ENCODE measurements at places on chromosomes 2 and 18.

DNA sequence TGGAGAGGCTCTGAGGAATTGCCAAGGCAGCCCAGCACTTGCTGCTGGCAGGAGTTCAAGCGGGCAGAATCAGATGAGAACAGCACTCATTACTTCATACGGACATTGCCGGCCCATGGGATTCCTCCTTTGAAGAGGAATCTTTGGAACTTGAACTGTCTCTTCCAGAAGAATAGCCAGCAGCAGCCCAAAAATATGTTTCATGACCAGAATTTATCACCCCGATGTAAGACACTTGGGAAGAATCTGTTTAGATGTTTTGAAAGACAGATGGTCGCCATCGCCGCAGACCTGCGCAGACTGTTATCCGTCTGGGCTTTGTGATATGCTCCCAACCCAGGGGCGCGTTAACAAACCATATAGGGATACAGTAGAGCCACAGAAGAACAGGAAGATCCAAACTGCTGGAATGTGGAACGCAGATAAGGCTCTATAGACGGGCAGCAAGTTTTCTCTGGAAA, 3.7 kb upstream of the ADI1 start:
- no peak for DNase-seq

GRCh38 chr2:101809698-101810097, 112.2 kb downstream of the MAP4K4 start:
- DNase-seq, result no peak

- DNase-seq, result no peak
Observed at GRCh38 chr2:69065735-69066336, 52.9 kb downstream of the ANTXR1 start.

- DNase-seq, result no peak
Observed at GRCh38 chr2:10404324-10405143, 43.6 kb downstream of the ODC1 start.

DNA sequence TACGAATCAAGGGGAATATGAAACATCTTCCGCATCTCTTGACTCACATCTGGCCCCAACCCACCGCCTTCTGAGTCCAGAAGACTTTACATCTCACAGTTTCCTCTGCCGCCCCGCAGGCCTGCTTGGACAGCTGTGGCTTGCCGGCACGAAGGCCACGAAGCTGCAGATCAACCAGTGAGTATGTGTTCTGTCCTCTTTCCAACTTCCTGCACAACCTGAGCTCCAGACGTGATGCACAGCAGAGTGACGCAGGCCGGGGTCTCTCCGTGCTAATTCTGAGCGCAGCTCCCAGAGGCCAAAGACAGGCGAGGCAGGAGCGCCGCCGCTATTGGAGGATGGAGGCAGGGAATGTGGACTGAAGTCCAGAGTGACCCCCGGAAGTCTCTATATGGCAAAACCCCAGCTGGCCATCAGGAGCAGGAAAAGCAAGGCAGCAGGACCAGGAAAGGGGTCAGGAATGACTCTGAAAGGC, 93.5 kb downstream of the ZCCHC2 start:
- DNase-seq, result no peak

DNA sequence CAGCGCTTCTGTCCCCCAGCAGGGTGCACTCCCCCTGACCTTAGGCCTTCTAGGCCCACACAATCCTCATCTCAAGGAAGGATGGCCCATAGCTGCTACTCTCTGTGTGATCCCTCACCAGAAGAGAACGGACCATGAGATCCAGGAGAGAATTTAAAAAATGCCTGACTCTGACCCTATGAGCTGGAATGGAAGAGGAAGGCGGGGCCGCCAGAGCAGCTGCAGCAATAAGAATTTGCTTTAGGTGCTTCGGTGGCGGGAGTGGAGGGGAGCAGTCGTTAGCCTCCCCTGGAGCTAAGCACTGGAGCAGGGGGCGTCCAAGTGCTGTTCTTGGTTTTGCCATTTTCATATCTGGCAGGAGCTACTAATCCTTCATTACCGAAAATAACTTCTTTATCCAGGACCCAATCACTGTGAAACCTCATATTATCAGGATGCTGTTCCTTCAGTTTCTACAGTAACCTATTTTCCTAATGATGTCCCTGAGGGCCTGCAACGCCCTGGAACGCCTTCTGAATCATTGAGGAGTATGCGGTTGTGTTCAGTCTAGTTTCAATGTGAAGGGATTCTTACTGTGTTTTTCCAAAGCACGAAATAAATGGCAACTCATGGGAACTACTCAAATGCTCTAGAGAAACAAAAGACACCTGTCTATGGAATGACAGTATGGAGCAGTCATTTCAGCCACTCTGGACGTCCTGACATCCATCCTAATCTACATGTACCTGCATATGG, 105.1 kb upstream of the SIX2 start:
- DNase-seq, result no peak

- DNase-seq, result no peak
Observed at GRCh38 chr2:241391892-241392665, 36.0 kb downstream of the FARP2 start.

DNA sequence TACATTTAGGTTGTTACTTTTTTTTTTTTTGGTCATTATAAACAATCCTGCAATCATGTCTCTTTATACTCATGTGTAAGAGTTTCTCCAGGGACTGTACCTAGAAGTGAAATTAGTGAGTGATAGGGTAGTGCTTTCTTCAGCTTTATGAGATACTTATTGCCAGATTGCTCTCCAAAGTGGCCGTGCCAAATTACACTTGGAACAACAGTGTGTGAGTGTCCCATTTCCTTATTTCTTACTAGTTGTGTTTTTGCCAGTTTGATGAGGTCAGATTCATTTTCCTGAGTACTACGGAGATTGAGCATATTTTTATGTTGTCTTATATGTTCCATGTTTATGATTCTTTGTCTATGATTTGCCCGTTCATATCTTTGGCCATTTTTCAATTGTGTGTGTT, 39.2 kb downstream of the GALNT1 start:
- DNase-seq, result no peak

GRCh38 chr2:240303896-240304745, 131.3 kb upstream of the GPC1 start:
- DNase-seq, result no peak

- no peak for DNase-seq
Observed at GRCh38 chr2:178877874-178878273, 70.7 kb upstream of the TTN start.

GRCh38 chr2:33153008-33153407, 206.3 kb downstream of the LTBP1 start:
- no peak for DNase-seq

GRCh38 chr2:204268458-204268857, 276.8 kb upstream of the PARD3B start:
- no peak for DNase-seq

DNA sequence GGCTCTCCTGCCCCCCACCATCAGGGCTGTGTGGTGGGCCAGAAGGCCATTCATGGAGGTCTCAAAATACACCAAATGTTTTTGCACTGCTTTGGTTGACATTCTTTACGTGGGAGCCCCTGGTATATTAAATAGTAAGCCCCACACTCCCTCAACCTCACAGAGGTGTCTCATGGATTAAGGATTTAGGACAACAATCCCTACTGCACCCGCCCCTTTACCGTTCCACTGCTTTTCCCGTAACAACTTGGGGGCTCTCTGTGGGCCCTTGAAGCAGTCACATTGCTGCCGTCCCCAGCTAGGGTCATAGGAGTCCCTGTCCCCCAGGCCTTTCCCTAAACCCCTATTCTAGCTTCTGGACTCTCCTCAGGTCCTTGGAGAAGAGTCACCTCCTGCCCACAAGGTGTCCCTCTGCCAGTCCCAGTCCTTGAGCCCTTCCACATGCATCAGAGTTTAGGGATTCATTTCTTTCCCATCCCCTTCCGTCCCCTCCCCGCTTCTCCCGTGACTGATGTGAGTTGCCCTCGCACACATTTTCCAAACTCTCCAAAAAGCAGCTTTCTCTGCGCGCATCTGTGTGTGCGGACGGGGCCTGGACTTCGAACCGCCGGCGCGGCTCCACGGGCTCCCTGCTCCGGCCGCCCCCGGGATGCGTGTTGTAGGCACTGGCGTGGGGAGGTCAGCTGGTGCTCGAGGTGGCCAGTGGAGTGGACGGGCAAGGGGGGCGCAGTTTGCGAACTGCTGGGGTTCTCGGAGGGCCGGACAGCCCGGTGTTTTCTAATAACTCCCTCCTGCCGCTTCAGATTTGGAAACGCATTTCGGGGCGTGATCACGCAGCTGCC, 84.8 kb downstream of the LYPD1 start:
- DNase-seq, result no peak

DNA sequence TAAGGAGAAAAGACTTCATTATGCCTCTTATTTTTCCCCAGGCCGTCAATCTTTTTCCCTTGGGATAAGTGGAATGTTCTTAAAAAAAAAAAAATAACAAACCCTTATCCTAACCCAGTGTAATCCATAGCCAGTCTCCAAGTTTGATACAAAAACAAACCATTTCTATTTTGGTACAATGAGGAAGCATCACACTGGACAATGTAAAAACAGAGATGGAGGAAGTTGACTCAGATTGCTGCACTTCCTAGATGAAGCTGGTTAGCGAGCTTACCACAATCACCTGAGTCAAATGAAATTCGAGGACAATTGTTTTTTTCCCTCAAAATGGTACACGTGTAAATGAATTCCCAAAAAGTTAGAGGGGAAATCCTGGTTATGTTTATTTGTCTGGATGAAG, 259.7 kb downstream of the TCF4 start:
- no peak for DNase-seq

- DNase-seq, result no peak
Observed at GRCh38 chr2:190123956-190124355, 61.4 kb upstream of the MSTN start.

DNA sequence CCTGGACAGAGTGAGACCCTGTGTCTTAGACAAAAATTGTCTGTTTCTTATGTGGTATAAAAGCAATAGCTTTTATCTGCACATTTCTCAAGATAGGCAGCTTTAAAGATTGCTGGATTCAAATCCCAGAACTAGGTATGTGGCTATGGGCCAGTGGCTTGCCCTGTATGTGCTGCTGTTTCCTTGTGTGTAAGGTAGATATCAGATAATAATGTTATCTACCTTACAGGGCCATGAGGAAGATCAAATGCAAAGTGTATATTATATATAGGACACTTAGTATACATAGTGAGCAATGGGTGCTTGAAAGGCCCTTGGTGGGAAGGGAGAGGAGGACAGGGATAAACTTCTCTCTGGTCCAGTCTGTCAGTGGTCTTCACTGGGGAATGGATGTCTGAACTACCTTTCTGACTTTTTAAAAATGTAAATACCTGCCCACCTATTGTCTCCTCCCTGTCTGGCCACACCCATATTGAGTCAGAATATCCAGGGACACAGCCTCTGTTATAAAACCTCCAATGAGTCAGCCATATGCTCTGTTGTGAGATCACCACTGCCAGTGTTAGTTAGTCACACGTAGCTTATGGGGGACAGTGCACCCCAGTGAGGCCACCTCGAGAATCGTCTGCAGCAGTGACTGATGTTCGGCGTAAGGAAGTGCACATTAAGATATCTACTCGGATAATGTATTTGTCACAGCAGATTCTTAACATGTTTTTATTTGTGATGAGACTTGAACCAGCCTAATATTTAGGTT, 383.4 kb downstream of the PTPRM start:
- DNase-seq, result no peak

GRCh38 chr2:151278487-151278886, 11.0 kb downstream of the NMI start:
- DNase-seq, result no peak

- DNase-seq, result no peak
Observed at GRCh38 chr2:75920859-75921551, 210.3 kb upstream of the GCFC2 start.

- no peak for DNase-seq
Observed at GRCh38 chr18:11004951-11005350, 144.4 kb downstream of the PIEZO2 start.

DNA sequence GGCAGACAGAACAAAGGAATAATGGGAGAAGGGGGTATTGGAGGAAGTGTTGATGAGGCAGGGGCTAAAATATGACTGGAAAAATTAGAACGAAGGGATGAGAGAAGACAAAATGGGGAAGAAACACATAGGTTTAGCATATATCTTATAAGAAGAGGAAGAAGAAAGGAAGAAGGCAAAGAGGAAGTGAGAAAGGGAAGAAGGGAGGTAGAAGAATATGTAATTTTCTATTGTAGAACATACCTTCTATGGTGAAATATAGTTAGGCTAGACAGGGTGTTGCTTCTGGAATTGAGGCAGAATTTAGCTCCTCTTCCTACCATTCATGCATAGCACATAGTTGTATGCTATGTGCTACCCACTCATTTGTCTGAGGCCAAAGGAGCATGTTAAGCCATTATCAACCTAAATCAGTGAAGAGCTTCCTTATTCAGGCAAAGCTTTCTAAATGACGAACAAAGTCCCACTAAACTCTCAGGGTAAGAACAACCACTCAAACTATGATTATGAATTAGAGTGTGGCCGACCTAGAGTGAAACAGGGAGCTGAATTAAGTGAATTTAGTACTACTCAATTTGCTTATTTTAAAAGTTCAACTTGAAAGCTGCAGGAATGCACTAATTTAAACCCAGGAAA, 180.9 kb upstream of the GALNT5 start:
- DNase-seq, result no peak

GRCh38 chr2:127040169-127040568, 66.8 kb downstream of the BIN1 start:
- DNase-seq, result no peak

DNA sequence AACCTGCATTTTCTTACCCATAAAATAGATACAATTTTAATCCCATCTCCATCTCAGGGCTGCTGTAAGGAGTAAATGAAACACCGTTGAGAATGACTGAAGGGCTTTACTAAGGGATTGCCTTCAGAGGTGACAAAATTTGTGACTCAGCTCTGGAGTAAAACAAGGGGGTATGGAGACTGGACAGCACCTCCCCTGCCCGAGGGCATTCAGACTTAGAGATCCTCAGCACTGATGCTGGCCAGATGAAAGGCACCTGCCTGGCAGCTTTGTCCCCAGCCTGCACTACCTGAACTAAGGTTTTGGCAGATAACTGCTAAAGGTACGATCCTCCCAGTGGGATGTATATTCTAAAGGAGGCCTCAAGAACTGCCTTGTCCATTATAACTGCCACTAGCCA, 105.9 kb upstream of the STPG4 start:
- DNase-seq, result no peak

DNA sequence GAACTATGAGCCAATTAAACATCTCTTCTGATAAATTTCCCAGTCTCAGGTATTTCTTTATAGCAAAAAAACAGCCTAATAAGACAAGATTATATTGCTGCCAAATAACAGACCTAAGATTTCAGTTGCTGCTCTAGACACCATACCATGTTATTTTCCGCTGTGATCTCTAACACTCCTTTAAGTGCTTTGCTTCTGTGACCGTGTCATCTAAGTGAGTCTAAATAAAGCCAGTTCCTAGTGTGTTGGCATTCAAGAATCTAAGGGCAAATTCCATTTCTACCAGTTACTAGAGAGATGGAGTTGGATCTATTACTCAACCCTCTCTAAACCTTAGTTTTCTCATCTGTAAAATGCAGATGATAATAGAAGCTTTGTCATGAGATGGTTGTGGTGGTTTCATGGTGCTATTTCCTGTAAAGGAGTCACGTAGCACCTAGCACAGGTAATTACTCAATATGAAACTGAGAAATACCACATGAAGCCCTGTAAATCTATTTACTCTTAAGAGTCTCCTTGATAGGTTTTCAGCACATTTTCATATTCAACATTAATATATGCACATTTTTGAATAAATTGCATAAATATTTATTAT, 40.5 kb downstream of the SPHKAP start:
- DNase-seq, result no peak

Data from NCI-H510A (cell line).